ENCODE measurements at places on chromosomes 2 and 18. TPM values are rescaled to one million over a fixed set of nuclear protein-coding genes. Genes with fewer than 3 reads are reported as not detected.

TMEM182 gene
- 8.3 TPM for total RNA-seq

DIS3L2 gene
- total RNA-seq, result 25.7 TPM

VPS4B gene
- total RNA-seq, result 42.9 TPM

FEV gene
- total RNA-seq, result not detected

LINC00305 gene
- not detected for total RNA-seq

ASIC4 gene
- total RNA-seq, result not detected

UPP2 gene
- not detected for total RNA-seq

GREB1L gene
- 3.0 TPM for total RNA-seq

LBH gene
- total RNA-seq, result 10.1 TPM

RGPD4 gene
- not detected for total RNA-seq

ANKRD62 gene
- 0.10 TPM for total RNA-seq

BMPR2 gene
- 5.5 TPM for total RNA-seq

TMEM163 gene
- total RNA-seq, result 1.0 TPM

KRTCAP3 gene
- total RNA-seq, result 0.50 TPM

CLEC4F gene
- total RNA-seq, result not detected

GPR55 gene
- 0.05 TPM for total RNA-seq

SERPINB4 gene
- not detected for total RNA-seq

CREG2 gene
- total RNA-seq, result 7.1 TPM

KCNIP3 gene
- total RNA-seq, result 1.6 TPM

AFF3 gene
- 6.8 TPM for total RNA-seq

SLC14A1 gene
- total RNA-seq, result 44.9 TPM

KLHL29 gene
- 6.8 TPM for total RNA-seq

YIPF4 gene
- total RNA-seq, result 14.1 TPM

CHPF gene
- total RNA-seq, result 126 TPM

EPAS1 gene
- total RNA-seq, result 25.8 TPM

OR6B2 gene
- not detected for total RNA-seq

IL1R2 gene
- total RNA-seq, result 0.57 TPM

BBS5 gene
- 2.0 TPM for total RNA-seq

PROC gene
- not detected for total RNA-seq

SERPINB10 gene
- not detected for total RNA-seq

KCTD1 gene
- 26.5 TPM for total RNA-seq

SPP2 gene
- total RNA-seq, result 0.23 TPM

CRYGD gene
- total RNA-seq, result not detected

All from HT1080 (cell line).